Pulmonary artery endothelial cell (primary cell): ENCODE measurements at places on chromosomes 2 and 18.

DNA sequence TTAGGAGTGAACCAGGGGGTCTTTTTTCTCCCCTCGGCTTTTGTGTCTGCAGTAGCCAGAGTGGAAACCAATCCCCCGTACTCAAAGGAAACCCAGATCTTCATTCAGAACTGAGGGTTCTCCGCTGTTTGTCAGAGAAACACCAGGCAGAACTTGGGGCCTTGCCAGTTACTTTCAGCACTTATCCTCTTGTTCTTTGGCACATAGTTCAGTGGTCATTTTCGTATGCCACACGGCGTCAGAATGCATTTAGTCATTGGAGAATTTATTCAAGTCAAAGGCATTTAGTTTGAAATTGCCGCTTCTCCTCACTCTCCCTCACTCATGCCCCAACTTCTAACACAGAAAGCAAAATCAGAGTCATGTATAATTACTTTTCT lies 102.9 kb downstream of the CABLES1 start:
- DNase-seq: no peak

DNA sequence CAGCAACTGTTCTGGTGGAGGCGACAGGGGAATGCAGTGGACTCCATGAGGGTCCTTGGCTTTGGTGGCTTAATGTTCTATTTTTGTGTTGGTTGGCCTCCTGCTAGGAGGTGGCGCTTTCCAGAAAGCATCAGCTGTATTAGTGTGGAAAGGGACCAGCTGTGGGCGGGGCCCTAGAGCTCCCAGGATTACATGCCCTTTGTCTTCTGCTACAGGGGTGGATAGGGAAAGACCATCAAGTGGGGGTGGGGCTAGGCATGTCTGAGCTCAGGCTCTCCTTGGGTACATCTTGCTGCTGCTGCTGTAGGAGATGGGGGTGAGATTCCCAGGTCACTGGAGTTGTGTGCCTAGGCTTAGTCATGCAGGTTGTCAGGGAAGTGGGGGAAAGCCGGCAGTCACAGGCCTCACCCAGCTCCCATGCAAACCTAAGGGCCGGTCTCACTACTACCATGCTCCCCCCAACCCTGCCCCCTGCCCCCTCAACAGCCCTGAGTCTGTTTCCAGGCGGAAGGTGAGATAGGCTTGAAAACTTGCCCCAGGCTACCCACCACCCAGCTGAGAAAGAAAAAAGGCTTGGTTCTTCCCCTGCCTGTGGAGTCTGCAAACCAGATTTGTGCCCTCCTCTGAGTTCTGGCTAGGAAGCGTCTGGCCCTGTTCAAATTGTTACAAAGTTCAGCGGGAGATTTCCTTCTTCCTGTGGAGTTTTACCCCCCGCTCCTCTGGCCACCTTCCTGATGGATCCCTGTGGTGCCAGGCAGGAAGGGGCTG lies 141.3 kb upstream of the LYPD1 start:
- DNase-seq: no peak

GRCh38 chr2:212109217-212109616 lies 429.4 kb downstream of the ERBB4 start:
- no peak for DNase-seq

DNA sequence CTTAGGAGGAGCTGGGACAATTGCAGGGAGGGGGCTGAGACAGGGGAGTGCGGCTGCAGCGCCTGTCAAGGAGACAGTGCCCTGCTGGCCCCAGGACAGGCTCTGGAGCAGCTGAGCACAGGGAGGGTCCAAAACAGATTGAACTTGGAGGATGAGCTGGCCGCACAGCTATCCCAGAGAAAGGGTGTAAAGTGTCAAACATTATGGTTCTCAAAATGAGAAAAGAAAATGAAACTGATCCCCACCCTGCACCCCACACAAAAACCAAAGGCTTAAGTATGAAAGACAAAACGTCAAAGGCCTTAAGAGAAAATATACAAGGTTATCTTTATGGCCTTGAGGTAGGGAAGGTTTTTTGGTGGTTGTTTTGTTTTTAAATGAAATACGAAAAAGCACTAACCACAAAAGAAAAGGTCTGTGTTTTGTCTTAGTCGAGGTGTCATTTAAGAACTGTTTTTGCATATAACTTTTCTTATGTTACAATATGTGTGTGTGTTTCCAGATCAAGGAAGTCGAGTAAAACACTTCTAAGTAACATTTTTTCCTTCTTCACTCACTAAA lies 111.8 kb downstream of the HDAC4 start:
- no peak for DNase-seq

- DNase-seq: no peak
These were observed 260.3 kb downstream of the MYCN start for GRCh38 chr2:16200554-16201193.
